ENCODE measurements at places on chromosomes 7 and 10.

GRCh38 chr10:11684717-11685645 is 57.2 kb upstream of the ECHDC3 start:
- DNase-seq: no peak

GRCh38 chr7:26155531-26156375 is 3.8 kb downstream of the NFE2L3 start:
- DNase-seq: no peak

DNA sequence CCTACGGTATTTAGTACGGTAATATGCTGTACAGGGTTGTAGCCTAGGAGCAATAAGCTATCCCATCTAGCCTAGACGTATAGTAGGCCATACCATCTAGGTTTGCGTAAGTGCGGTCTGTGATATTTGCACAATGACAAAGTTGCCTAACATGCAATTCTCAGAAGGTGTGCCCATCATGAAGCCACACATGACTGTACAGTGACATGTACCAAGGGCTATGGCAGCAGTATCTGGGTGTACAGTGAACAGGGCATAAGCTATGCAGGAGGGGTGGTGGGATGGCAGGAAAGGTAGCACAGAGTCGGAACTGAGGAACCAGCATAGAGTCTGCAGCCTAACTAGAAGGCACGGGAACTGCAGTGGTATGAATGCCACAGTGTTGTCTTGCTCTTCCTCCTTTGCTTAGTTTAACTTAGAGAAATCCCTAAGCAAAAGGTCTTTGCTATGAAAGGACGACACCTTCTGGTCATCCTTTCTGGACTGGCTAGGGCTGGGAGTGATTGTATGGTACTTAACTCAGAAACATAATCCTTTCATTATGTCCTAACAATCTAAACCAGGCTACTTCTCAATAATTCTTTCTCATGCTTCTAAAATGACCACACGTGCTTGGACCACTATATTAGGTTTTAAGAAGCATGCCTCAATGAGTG is 93.5 kb downstream of the DYNC1I1 start:
- no peak for DNase-seq

- DNase-seq: no peak
These were observed 47.1 kb downstream of the HIBADH start for GRCh38 chr7:27615420-27616185.

GRCh38 chr7:16421333-16422102 is at the start of gene CRPPA:
Gene CRPPA, minus strand, starts transcription at chr7:16421538. Its CDS starts 216 bp downstream, at chr7:16421322.
- DNase-seq: peak; percentile 50

- no peak for DNase-seq
These were observed 147.9 kb upstream of the LYZL1 start for GRCh38 chr10:29140991-29141390.

DNA sequence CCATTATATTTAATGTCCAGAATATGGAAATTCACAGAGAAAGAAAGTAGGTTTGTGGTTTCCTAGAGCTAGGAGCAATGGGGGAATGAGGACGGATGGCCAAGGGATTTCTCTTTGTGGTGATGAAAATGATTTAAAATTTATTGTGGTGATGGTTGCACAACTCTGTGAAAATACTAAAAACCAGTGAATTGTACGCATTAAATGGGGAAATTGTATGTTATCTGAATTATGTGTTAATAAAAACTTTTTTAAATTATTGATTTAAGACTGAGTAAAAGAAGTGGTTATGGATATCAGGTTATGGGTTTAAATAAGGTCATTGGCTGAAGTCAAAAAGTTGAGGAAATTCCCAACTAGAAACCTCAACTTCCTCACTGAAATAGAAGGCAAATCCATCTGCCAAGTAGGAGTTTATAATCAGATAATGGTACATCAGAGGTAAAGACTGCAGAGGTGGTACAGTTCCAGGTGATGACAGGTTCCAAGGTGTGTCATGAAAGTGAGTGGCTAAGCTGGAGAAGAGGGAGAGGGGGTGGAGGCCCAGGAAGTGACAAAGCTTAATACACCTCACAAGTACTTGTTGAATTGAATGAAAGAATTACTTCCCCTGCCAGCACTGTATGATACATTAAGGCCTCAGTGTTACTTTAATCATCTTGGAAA is 68.9 kb upstream of the CCDC71L start:
- DNase-seq: no peak

DNA sequence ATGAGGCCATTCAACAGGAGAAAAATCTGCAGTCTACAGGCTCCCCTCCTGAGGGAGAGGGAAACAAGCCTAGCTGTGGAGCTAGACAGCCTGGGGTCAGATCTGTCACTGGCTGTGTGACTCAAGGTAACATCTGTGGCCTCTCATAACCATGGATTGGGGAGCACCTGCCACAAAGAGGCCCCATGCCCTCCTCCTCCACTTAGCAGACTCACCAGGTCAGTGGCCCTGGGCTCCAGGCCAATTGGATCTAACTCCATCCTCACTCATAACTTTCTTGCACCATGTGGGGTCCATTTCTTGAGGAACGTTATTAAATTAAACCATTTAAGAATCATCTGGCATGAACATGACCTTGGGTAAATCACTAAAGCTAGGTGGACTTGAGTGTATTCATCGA is 1.8 kb downstream of the GDF10 start:
- DNase-seq: no peak

- no peak for DNase-seq
These were observed 1.7 kb downstream of the ADAM8 start for GRCh38 chr10:133274751-133275683.

DNA sequence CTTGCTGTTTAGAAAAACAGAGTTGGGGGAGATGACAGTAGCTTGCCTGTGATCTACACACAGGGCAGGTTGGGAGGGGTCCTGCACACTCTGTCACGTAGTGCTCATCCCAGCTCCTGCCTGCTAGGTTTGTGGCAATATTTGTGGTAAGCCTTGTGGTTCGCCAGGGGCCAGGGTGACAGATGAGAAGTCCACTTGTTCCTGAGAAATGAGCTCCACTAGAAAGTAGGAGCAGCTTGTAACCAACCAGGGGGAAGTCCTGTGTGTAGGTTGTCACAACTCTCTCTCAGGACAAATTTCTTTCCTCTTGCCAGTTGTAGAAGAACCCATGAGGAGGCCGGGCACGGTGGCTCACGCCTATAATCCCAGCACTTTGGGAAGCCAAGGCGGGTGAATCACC is 147.0 kb downstream of the TCF7L2 start:
- no peak for DNase-seq

GRCh38 chr7:67346876-67347275 is 350.2 kb downstream of the TYW1 start:
- no peak for DNase-seq

- DNase-seq: no peak
These were observed 41.4 kb upstream of the ADO start for GRCh38 chr10:62763155-62763554.

DNA sequence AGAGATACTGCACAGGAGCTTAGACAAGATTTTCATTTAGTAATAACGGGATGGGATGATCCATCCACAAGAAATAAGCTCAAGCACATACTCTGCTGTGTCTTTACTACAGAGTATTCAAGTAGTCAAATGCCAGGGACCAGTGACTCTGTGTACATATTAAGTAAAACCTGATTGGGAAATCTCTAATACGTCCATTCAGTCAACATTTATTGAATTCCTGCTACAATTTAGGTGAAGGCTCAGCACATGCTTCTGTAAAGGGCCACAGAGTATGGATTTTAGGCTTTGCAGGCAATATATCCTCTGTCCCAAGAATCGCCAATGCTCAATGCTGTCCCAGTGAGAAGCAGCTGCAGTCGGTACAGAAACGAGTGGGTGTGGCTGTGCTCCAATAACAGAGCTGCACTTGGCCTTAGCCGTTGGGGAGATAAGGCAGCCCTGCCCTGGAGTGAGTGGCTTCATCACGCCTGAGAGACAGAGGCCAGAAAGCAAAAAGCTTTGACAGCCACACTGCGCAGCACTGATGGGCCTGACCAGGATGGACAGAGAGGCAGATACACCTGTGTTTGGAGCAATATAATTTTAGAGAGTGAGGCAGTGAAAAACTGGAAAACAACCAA is 186.8 kb downstream of the PARD3 start:
- DNase-seq: no peak

DNA sequence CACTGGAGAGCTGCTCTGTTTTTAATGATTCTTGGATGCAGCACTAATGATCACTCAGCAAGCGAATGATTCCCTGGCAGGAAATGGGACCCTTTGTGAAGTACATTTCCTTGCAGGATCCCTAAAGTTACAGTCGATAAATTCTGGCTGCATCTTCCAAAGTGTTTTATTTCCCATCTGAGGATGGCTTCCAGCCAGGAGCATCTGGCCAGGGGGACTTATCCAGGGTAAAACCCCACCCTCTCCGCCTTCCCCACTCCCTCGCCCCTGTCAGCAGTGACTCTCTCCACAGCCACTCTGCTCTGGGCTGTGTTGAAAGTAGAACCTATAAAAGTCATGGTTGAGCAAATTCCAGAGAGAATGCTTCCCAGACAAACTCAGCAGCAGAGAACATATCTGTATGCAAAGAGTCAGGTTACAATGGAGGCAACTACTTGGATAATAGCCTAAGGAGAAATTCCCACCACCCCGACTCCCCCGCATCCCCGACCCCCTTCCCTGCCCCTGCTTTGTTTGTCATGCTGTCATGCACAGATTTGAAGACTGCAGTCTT is 111.0 kb upstream of the ANLN start:
- no peak for DNase-seq

- no peak for DNase-seq
These were observed 1.7 kb upstream of the C7orf25 start for GRCh38 chr7:42913591-42913990.

- no peak for DNase-seq
These were observed 430.4 kb downstream of the TFEC start for GRCh38 chr7:115600207-115600606.

GRCh38 chr10:133039107-133039802 is 48.5 kb upstream of the ADGRA1 start:
- peak; percentile 50 for DNase-seq

GRCh38 chr7:24824400-24824799 is 67.1 kb upstream of the GSDME start:
- DNase-seq: no peak

DNA sequence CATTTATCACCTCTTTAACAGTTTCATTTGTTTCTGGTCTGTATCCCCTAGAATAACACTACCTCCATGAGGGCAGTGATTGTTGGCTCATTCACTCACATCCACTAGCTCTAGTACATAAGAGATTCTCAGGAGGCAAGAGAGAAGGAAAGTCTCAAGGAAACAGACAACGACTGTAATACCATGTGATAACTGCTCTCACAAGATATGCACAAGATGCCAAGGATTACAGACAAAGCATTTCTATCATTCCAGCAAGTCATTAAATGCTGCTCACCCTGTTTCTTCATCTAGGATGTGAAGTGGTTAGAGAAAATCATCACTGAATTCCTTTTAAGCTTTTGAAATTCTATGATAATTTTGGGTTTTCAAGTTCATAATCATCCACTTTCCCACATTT is 115.3 kb downstream of the HIBADH start:
- DNase-seq: no peak

DNA sequence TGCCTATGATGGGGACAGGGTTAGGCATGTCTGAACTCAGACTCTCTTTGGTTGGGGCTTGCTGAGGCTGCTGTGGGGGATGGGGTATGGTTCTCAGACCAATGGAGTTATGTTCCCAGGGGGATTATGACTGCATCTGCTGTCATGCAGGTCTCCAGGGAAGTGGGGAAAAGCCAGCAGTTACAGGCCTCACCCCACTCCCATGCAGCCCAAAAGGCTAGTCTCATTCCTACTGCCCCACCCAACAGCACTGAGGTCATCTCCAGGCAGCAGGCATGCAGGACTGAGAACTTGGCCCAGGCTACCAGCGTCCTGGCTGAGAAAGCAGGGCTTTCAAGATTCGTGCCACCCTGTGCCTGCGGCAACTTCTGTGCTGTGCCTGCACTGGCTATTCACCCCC is 373.3 kb downstream of the HTR7 start:
- DNase-seq: peak; percentile 16

- no peak for DNase-seq
These were observed 463.2 kb upstream of the C7orf33 start for GRCh38 chr7:148127374-148127773.

DNA sequence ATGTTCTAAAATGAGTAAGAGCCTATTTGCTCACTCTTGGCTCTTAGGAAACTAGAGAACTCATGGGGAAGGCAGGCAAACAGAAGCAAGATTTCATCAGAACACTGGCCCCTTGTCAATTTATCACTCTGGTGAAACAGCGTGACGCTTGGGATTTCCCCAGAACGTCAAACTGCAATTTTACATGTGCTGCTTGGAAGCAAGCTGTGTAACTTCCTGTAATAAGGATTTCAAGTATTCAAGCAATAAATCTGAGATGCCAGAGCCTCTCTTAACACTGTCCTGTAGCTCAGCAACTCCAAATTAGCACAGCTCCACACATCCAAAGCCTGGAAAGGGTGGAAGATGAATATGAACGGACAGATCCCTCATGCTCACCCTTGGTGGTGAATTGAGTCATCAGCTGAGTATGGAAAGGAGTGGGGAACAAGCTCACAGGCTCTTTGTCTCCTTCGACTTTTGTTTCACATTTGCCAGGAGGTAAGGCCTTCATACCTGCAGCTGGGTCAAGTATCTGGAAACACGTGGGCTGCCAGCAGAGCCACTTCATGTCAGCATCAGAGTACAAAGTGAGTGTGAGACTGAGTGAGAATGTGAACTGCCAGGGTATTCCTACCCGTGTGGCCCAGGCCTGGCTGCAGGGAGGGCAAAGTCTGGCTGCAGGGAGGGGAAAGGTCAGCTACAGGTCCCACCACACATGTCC is 140.4 kb upstream of the NAMPT start:
- DNase-seq: no peak

DNA sequence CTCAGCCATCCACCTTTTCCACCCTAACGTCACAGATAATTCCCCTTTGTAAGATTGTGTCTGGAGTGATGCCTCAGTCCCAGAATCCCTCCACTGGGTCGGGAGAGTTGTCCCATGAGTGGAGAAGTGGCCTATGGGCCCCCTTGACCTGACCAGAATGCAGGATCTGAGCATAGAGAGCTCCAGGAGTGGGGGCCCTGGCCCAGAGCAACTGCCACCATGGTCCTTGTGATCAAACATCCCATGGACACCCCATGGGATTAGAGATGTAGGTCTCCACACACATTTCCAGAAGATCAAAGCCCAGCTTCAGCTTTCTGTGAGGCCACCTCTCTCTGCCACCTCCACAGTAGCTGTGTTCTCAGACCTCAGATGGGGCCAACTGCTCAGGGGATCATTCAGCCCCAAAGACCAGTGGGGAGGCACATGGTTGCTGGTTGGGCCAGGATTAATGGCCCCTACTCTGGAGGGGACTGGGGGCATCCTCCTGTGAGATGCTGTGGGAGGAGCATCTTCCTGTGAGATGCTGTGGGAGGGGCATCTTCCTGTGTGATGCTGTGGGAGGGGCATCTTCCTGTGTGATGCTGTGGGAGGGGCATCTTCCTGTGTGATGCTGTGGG is 28.5 kb upstream of the DPYSL4 start:
- DNase-seq: no peak

DNA sequence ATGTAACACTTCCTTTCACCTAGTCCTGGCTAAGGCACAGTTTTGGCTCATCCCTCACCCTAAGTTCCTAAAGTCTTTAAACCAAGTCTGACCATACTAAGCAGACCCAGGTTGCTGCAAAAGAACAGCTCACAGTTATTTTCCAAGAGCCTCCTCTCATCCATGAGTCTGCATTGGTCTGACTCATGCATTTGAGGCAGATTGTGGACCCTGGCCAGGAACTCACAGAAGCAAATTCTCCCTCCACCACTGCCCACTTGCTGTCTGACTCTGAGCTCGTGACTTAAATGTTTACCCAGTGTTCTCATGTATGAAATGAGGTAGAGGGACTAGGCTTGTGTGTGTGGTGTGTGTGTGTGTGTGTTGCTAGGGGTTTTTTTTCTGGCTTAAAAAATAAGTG is 1272.8 kb downstream of the TYW1 start:
- DNase-seq: no peak
